ENCODE measurements at places on chromosomes 5 and 9. TPM values are rescaled to one million over a fixed set of nuclear protein-coding genes. Genes with fewer than 3 reads are reported as not detected.
A peak's percentile ranks its signal among the peaks of the same experiment; 100 is the strongest.

DNA sequence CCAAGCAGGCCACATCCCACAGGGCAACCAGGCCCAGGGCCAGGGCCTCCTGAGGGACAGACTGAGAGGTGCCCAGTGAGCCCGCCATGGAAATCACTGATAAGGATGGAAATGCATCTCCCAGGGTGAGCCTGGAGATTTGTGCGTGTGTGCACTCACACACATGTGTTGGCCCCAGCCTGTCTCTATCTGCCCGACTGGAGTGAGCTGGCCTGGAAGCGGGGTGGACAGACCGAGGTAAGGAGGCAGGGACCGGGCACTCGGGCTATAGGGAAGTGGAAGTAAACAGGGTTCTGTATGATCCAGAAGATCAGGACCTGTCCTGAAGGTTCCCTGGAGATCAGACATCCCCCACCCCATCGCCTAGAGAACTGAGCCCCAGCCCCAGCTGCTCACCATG lies 17.4 kb downstream of the GFI1B start:
- DNase-seq = no peak

DNA sequence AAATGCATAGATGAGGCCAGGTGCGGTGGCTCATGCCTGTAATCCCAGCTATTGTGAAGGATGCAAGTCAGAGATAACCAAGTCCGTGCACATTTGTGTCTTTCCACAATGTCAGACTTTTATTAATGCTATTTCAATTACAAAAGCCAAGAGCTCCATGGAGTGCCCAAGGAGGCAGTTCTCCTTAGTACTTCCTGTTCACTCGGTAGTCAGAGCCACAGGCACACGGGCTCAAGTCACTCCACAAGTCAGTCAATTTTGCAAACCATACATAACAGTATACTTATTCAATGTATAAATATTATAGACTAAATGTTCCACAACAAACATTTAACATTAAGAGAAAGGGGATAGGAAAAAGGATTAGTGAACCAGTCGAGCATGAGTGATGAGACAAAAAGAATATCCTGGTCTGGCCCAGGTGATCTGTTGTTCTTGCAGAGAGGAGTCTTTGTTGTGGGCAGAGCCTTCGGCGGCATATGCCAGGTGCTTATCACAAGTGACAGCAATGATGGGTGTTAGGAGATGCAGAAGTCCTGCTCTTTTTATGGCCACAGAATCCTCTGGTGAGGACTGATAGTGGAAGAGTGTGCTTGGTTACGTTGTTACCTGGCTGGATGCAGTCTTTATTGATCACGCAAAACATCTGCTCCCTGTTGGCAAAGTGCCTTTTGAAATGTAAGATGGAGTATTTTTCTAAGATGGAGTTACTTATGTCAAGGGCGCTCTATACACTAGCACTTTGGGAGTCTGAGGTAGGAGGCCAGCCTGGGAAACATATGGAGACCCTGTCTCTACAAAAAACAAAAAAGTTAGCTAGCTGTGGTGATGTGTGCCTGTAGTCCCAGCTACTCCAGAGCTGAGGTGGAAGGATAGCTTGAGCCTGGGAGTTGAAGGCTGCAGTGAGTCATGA lies 167.0 kb upstream of the FBXL17 start:
- no peak for DNase-seq

GRCh38 chr9:4167079-4167671 lies 132.7 kb downstream of the GLIS3 start:
- no peak for DNase-seq

DNA sequence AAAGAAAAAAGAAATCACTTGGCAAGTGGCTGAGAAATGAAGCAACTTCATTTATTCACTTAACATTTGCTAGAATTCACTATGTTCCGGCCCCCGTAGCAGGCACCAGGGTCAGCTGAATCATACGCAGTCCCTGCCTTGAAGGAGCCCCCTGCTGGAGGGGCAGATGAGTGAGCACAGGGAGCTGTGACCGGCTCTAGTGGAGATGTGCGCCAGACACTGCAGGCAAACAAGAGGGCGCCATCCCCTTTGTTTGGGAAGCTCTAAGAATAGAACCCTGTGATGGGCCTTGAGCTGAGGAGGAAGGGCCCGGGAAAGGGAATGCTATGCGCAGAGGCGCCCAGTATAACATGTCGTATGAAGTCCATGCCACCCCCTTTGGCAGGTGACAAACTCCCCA lies 20.2 kb upstream of the RPL26L1 start:
- DNase-seq = no peak

DNA sequence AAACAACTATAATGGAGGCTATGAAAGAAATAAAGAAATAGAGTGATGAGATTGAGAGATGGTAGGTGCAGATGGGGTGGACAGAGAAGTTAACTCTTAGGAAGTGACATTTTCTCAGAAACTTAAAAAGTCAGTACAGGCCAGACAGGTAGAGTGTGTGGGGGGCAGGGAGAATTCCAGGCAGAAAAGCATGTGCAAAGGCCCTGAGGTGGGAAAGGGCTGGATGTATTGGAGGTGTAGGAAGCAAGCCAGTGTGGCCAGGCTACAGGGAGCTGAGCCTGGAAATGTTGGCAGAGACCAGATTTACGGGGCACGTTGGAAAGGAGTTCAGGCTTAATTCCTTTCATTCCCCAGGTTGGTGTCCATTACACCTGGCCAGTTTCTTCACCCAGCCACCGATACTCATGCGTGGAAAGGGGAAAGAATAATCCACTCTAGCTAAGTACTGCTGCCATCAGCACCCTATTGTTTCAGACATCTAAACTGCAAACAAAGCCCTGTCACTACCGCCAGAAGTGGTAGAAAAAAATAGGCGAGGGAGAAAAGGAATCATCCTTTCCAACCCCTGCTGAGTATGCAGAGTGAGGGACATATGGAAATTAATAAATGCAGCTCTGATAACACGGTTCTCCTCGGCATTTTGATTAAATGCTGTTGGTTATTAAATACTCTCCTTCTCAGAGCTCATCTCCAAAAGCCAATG lies 116.8 kb upstream of the GPR151 start:
- no peak for DNase-seq

DNA sequence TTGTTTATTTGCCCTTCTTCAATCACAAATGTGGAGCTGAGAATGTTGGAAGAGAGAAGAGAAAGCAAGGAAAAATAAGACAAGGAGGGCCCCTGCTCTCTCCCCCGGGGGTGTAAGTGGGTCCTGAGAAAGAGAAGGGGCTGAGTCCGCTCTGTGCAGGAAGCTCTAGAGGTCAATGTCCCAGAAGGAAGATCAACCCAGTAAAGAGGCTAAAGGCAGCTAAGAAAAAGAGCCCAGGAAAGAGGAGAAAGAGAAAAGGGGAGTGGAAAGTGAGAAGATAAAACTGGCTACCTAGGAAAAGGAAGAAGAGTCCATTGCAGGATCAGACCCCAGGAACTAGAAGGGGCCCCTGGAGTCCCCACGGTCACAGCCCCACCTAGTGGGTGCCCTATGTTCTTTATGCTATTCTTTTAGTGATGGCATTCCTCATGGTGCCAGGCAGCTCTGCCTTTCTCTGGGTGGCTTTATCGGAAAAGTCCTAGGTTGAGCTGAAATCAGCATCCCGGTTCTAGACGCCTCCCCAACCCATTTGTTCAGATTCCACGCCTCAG lies 583.4 kb downstream of the ACTL7B start:
- DNase-seq = peak; percentile 66

- peak; percentile 41 for DNase-seq
Observed at GRCh38 chr9:95080961-95081647, 236.4 kb downstream of the FANCC start.

DNA sequence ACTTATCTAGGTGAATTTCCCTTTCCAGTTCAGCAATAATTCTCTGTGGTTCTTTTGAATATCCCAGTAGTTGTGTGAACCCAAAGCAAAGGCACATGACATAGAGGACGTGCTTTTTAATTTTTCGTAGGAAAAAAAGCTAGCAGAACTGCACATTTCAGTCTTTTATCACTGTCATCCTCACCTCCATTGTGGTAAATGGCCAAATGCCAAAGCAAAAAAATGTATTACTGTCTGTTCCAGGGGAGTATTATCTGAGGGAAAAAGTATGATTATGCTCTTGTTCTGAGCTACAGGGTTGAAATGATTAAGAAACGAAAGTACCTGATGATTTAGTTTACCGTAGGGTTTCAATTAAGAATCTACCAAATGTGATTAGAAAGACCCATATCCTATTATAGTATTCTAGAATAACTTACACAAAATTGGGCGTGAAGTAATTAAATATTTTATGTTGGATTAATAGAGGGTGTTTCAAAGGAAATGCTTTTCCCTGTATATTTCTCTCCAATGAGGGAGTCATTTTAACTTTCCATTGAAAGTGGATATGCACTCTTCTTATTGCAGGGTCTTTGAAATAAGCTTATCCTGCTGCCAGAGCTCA lies 62.7 kb downstream of the CAVIN4 start:
- no peak for DNase-seq

- DNase-seq = no peak
Observed at GRCh38 chr5:23466401-23466912, 41.0 kb upstream of the PRDM9 start.

DNA sequence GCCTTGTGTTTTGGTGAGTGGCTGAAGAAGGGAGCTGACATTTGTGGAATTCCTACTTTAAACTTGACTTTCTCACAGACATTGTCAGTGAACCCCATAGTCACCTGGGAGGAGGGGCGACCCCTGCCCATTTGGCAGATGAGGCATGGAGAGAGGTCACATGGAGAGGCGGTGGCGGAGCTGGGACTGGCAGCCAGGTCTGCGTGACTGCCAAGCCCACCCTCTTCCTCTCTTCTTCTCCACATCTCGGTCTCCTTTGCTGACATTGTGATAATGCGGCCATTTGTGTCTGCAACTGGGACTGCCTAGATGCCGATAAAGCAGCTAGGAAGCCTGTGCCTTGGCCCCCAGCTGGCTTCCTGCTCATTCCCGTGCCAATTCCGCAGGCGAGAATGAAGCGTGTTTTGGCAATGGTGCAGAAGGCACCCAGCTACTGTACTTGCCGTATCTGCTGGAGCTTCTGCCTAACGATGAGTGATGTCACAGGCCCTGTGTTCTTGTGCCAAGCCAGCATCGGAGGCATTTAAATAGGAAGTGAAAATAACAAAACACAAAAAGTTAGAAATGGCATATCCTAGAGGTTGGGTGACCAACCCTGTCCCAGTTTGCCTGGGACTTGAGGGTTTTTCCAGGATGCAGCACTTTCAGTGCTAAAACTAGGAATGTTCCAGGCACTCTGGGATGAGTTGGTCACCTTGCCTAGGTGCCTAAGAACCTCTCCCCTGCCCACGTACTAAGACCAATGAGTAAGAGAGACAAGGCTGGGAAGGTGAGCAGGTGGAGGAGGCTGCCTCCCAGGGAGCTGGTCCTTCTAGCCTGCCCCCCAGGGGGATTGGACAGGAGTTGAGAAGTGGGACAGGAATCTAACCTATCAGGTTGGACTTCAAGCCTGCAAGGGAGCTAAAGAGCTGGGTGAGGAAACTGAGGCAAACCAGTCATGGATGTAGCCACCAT lies 23.6 kb downstream of the OLFML2A start:
- peak; percentile 75 for DNase-seq

DNA sequence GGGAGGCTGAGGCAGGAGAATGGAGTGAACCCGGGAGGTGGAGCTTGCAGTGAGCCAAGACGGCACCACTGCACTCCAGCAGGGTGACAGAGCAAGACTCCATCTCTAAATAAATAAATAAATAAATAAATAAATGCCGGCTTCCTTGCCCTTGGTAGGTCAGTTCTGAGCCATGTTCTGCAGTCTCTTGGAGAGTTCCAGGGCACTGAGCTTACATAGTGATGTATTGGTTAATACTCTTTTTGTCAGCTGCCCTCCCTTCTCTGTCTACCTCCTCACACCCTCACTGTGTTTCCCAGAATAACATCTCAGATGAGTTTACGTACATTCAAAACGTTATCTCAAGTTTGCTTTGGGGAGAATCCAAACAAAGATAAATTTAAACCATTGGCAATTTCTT lies 45.2 kb upstream of the FER start:
- DNase-seq = no peak

DNA sequence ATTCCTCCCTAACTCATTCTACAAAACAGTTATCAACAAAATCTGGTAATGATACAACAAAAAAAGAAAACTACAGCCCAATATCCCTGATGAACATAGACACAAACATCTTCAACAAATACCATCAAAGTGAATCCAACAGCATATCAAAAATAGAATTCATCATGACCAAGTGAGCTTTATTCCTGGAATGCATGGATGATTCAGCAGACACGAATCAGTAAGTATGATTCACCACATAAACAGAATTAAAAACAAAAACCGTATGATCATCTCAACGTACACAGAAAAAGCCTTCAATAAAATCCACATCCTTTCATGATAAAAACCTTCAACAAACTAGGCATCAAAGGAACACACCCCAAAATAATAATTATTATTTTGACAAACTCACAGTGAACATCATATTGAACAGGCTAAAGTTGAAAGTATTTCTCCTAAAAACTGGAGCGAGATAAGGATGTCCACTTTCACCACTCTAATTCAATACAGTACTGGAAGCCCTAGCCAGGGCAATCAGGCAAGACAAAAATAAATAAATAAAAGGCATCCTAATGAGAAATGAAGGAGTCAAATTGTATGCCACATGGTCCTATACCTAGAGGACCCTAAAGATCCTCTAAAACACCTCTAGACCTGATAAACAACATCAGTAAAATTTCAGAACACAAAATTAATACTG lies 305.1 kb upstream of the RGMB start:
- no peak for DNase-seq

- DNase-seq = no peak
Observed at GRCh38 chr5:104793755-104794080, 1231.1 kb upstream of the NUDT12 start.

DNA sequence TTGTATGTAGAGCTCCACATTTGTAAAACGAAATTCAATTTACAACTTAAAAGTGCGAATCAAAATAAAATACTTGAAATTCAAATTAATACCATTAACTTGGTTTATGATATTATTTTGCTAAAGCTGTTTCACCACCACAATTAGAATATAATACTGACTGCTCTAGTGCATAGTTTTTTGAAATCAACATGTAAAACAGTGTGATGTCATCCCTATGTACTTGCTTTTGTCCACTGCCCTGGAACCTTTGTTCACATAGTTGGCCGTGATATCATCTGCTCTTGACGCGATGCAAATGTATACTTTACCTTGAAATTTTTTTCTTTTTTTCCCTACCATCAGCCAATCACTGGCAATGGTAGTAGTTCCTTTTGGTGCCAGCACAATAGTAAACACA lies 125.4 kb downstream of the PARP8 start:
- DNase-seq = no peak

- DNase-seq = no peak
Observed at GRCh38 chr9:112054916-112055315, 120.2 kb downstream of the SUSD1 start.

DNA sequence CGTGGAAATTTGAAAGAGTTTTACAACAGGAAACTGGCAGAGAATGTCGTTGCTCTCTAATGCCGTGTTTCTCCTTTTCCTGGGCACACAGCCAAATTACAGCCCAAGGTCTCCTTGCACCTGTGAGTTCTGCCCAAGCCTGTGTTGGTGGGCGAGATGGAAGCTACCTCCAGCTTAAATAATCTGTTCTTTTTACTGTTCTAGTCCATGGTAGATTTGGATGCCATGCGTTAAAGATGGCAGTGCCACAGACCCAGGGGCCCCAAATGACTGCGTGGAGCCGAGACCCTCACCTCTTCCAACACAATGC lies 92.6 kb upstream of the IRX4 start:
- DNase-seq = no peak

Gene TAF11L3
- total RNA-seq = not detected

Gene PNPLA7
- total RNA-seq = 33.8 TPM

Gene CDH18
- total RNA-seq = not detected

Gene TTC33
- 19.0 TPM for total RNA-seq

Gene CRHBP
- total RNA-seq = 8.3 TPM
